ENCODE measurements at places on chromosomes 13 and 19.

DNA sequence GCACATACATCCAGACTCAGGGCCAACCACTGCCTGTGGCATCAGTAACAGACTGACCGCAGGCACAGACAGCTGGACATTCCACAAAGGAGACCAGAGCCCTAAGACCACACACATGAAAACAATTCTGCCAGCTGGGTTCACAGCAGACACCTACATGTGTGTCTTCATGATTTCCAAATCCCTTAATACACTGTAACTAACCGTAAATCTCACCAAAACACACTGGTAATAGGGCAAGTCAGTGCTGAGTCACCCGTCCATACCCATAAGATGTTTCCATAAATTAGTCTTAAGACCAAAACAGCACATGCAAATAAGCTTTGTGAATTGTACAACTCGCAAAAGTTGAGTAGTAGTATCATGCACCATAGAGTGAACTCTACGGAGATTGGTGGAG lies 65.4 kb downstream of the TUBGCP3 start:
- DNase-seq, result peak; percentile 59

- DNase-seq, result no peak
Observed at GRCh38 chr19:45660636-45661035, 7.4 kb upstream of the GIPR start.

DNA sequence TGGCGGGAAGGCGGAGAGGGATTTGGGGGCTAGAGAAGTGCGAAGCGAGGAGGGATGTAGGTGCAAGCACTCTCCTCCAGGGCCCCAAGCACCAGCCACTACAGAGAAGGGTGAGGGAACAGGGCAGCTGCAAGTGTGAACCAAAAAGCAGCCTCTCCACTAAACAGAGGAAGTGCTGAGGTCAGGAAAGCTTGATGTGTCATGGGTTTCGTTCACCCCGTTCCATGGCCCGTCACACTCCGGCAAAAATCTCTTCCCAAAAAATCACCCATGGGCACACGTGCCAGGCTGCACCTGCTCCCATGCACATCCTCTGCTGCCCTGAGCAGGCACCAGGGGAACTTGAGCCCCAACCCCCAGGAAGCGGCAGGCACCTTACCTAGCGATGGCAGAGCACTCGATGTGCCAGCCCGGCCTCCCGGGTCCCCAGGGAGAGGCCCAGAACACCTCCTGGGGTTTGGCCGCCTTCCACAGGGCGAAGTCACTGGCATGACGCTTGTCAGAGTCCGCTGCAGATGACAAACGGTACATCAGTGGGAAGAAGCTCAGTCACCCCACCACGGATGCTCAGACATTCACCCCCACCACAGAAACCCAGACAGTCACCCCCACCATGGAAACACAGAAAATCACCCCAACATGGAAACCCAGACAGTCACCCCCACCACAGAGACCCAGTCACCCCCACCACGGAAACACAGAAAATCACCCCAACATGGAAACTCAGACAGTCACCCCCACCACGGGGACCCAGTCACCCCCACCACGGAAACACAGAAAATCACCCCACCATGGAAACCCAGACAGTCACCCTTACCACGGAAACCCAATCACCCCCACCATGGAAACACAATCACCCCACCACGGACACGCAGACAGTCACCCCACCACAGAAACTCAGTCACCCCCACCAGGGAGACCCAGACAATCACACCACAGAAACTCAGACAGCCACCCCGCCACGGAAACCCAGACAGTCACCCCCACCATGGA lies 29.0 kb downstream of the CARS2 start:
- no peak for DNase-seq

DNA sequence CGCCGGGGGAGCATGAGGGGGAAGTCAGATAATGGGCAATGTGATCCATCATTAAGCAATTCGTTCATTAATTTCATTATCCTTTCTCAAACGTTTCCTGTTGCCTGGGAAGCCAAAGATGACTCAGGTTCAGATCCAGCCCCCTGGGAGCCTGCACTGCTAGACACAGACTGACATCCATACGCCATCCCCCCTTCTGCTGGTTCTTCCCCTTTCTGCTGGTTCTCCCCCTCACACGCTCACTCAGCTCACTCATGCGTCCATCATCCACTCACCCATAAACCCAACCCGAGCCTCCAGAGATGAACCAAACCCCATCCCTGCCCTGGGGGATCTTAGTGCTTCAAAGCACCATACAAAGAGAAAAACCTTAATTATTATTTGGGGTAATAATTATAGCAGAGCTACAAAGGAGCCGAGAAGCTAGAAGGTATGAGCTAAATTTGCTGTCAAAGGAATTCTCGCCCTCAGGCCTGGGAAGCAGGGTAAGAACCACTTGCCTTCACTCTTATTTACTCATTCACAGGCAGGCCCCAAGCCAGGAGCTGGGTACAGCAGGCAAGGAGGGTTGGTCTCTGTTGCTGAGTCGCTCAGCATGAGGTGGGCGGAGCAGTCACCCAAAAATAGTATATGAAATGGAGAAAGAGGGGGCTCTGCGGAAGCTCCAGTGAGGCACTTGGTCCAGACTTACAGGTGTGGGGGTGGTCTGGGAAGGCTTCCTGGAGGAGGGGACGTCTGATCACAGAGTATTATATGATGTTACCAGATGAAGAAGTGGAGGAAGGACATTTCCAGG lies 7.0 kb upstream of the ZNF444 start:
- DNase-seq, result no peak

DNA sequence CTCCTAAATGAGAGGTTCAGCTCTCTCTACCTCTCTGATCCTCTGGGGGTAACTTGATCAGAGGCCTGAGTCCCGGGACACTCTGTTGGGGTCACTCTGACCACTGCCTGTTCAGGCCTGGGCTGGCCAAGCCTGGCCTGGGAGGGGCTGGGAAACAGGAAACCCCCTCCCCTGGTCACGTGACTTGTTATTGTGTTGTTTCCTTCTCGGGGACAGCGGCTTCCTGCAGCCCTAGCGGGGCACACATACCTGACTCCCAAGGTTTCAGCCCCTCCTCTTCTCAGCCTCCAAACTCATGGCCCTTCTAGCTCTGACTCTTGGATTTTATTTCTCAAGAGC lies at the start of gene USHBP1:
TSS of gene USHBP1 (minus strand) at position 105 of the 339 bp plus-strand sequence. CDS start 446 bp downstream, outside the sequence.
- no peak for DNase-seq

DNA sequence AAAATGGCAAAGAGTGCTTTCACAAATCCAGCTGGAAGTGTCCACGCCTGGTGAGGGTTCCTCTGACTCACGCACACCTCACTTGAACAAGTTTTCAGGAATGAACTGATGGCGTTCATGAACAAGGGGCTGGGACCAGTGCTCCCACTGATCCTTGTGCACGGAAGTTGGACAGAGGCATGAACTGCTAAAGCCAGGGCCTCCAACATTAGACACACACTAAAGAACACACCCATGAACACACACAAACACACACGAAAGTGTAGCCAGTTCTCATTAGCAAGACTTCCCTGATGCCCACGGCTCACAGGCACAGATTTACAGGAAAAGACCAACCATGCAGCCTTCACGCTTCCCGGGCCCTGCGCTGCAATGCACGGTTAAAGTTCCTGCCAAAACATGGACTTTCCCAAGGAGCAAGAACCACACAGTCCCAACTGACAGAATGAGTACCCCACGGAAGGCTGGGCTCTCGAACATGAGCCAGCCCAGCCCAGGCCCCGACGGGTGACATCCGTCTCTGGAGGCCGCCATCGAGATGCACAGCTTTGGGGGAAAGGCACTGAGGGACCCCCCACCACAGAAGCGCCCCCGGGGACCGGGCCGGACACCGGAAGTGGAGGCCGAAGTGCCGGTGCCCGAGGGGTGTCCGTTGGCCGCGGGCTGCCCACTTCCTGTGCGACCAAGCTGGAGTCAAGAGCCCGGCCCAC lies 808 bp downstream of the DNMT1 start:
- DNase-seq, result peak; percentile 41

DNA sequence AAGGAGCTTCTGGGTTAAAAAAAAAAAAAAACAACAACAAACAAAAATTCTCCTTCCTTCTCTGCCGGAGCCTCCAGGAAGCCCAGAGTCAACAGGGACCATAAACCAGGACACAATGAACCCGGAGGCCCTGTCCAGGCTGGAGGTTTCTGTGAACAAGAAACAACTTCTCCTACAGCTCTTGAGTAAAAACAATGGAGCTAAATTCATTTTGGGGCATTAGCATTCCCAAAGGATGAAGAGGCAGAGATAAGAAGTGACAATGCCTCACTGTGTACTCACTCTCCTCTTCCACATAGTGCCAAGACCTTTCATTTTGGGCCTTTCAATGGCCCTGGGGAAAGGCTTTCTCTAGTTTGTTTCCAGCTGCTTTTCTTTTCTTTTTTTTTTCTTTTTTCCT lies 9.0 kb downstream of the RHPN2 start:
- no peak for DNase-seq

GRCh38 chr13:63433546-63434150 lies 2018.0 kb upstream of the PCDH20 start:
- DNase-seq, result peak; percentile 76

- DNase-seq, result no peak
Observed at GRCh38 chr13:113558461-113558860, 26.1 kb upstream of the TFDP1 start.

- DNase-seq, result no peak
Observed at GRCh38 chr13:87887459-87888123, 216.4 kb downstream of the SLITRK5 start.

GRCh38 chr13:30743319-30744055 lies 8.1 kb downstream of the ALOX5AP start:
- peak; percentile 99 for DNase-seq

DNA sequence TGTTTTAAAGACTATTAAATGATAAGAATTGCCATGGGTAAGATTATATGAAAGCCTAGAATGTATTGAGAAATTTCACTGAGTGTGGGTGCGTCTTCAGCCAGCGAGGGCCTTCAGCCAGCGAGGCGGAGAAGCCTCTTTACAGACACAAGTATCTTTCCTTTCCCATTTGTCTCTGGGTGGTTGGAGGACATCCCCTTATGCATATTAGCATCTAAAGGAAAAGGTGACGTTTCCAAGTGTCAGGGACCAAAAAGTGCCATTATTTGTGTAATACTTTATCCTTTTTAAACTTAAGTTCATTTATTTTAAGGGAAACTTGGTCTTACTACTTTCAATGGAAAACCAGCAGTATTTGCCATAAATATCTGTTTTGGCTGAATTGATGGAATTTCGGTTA lies 22.2 kb downstream of the SMARCA4 start:
- no peak for DNase-seq

- DNase-seq, result no peak
Observed at GRCh38 chr19:14028901-14029300, 953 bp downstream of the RLN3 start.

DNA sequence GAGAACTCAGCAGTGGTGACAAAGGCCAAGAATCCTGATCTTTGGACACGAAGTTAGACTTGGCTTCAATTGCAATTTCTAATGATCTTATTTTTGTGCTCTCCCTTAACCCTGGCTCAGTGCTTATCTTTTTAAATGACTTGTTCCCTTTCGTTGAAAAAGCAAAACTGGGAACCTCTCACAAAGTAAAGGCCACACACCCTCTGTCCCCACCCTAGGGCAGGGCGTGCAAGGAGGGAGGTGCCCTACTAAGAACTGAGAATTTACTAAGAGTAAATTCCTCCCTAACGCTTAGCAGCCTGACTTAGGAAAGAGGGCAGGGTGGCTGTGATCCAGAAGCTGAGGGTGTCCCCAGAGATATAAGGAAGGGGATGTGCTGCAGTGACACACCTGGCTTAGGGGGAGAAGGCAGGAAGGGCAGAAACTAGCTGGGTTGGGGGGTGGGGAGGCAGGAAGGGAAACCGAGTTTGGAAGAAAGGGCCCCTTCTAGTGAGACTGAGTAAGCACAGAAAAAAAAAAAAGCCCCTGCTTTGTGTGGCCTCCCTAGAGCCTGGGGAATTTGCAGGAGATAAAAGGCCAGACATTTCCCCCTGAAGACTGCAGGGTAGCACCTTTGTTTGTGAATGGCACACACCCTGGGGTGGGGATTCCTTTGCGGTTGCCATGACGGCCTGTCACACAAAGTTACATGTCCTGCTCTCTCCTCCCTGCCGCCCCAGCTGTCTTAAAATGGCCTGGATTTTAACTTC lies 435.1 kb downstream of the EFNB2 start:
- no peak for DNase-seq

DNA sequence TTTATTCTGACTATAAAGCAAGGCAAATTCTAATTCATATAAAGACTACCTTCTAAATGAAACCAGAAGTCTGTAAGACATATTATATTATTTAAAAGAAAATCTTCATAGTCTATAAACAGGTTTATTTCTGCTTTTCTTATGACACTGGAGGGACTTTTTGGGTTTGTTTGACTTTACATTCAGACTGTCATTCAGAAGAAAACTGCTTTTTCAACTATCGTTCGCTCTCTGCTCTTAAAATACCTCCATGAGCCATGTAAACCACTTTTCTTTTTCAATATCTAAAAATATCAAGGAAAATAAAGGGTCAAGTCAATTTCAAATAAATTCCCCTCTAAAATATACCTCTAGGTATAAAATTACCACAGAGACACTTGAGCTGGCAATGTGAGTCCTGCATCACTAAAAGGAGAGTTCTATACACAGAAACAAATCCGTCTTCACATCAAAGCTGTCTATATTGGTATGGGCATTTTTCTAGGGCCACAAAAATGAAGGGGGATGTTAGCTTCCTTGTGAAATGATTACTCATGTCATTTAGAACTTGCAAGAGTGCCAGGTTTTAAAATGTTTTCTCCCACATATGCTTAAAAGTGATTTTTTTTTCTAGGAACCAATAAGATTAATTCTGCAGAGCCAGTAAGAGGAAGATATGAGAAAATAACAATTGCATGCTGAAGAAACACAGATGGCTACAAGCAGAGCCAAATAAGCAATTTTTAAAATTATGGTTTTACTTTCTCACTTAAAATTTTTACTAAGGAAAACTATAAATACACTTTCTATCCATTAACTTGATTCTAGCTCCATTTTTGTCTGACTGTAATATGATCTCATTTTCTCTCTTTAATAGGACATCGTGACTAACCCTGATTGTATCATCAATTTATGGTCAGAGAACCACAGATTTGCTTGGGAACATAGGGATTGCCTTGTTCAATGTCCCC lies 181.8 kb downstream of the TBC1D4 start:
- peak; percentile 43 for DNase-seq

DNA sequence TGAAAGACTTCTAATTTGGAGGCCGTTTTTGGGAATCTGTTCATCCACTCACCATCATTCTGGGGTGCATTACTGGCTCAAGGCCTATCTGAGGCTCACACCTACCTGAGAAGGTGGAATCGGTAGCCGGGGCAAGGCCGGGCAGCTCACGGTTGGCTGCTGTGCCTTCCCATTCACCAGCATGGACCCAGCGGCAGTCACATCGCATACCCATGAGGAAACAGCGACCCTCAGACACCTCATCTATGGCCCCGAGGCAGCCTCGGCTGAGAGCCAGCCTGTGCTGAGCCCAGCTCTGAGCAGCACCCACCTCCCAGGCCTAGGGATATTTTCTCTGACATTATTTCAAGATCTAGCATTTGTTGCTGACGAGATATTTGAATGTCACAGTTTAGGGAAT lies 130.5 kb downstream of the ATP11A start:
- no peak for DNase-seq

- peak; percentile 70 for DNase-seq
Observed at GRCh38 chr13:41019011-41019487, at the start of gene ELF1. TSS of gene ELF1 (minus strand) at chr13:41019316. CDS start at chr13:40982054, 37,262 bp downstream.

Measured in astrocyte of the spinal cord (primary cell).